ENCODE measurements at places on chromosomes 16 and 17. TPM values are rescaled to one million over a fixed set of nuclear protein-coding genes. Genes with fewer than 3 reads are reported as not detected.

GRCh38 chr16:69301861-69302260 is 9.3 kb upstream of the VPS4A start:
- no peak overlapping the region for H3K4me3 ChIP-seq
- no peak for DNase-seq

The KRT31 gene
- total RNA-seq, result not detected

GRCh38 chr17:59842901-59843652 is 49.7 kb downstream of the TUBD1 start:
- peak overlapping the region; percentile 66 for H3K4me3 ChIP-seq
- peaks cover 5% of the 10 kb centered on the region for H3K36me3 ChIP-seq
- no peak overlapping the region for H3K27ac ChIP-seq
- DNase-seq, result no peak
- peaks cover 29% of the 10 kb centered on the region for H3K4me1 ChIP-seq

The ITGB4 gene
- total RNA-seq, result 0.54 TPM

GRCh38 chr16:20347666-20348364 is 4.7 kb downstream of the UMOD start:
- no peaks in the 10 kb centered on the region for H3K36me3 ChIP-seq
- no peak overlapping the region for H3K27ac ChIP-seq
- DNase-seq, result no peak
- H3K4me1 ChIP-seq, result no peaks in the 10 kb centered on the region
- H3K27me3 ChIP-seq, result no peaks in the 10 kb centered on the region

DNA sequence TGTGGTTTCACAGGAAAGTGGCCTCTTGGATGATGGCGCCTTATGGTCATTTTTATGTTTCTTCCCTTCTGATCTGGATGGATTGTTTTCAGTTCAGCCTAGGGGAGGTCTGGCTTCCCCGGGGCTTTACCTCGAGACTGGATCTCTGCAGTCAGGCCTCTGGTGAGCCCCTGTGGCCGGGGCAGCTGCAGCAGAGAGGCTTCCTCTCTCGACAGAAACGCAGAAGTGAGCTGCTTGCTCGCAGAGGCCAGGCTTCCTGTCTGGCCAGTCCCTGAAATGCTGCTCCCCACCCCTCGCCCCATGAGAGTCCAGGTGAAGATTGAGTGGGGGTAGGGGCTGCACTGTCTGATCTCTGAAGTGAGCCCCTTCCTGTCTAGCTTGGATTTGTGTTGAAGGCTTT is 44.0 kb downstream of the PLCG2 start:
- H3K4me1 ChIP-seq, result peaks cover 16% of the 10 kb centered on the region
- no peak overlapping the region for H3K4me3 ChIP-seq
- no peak for DNase-seq

The P3H4 gene
- 22.6 TPM for total RNA-seq

- no peak overlapping the region for H3K4me3 ChIP-seq
- no peak overlapping the region for H3K27ac ChIP-seq
- H3K4me1 ChIP-seq, result peaks cover 17% of the 10 kb centered on the region
- no peak for DNase-seq
Observed at GRCh38 chr16:18782697-18783429, 7.3 kb downstream of the RPS15A start.

The SLC13A2 gene
- not detected for total RNA-seq

- H3K27me3 ChIP-seq, result peaks cover 5% of the 10 kb centered on the region
- no peaks in the 10 kb centered on the region for H3K36me3 ChIP-seq
- H3K27ac ChIP-seq, result no peak overlapping the region
- H3K4me1 ChIP-seq, result peaks cover 29% of the 10 kb centered on the region
Observed at GRCh38 chr17:69486779-69487637, 72.5 kb downstream of the MAP2K6 start.

DNA sequence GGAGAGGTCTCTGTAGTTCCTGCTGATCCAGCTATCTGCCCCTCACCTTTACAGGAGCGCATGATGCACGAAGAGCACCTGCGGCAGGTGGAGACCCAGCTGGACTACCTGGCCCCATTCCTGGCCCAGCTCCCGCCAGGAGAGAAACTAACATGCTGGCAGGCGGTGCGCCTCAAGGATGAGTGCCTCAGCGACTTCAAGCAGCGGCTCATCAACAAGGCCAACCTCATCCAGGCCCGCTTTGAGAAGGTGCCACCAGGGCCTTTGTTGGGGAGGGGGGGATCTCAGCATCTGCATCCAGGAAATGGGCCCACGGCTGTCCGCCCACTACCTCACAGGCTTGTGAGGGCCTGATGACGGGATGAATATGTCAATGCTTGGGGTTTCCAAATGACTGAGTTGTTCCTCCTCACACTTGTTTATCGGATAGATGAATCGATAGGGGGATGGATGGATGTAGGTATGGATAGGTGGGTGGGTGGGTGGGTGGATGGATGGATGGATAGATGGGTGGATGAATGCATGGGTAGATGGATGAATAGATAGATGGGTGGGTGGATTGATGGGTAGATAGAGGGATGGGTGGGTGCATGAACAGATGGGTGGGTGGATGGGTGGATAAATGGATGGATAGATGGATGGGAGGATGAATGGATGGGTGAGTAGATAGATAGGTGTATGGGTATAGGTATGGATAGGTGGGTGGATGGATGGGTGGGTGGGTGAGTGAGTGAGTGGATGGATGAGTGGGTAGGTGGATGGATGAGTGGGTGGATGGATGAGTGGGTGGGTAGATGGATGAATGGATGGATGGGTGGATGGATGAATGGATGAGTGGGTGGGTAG is 7.0 kb upstream of the KATNB1 start:
- DNase-seq, result no peak
- H3K27me3 ChIP-seq, result peaks cover 1% of the 10 kb centered on the region
- peaks cover 6% of the 10 kb centered on the region for H3K4me1 ChIP-seq
- no peaks in the 10 kb centered on the region for H3K36me3 ChIP-seq
- H3K4me3 ChIP-seq, result no peak overlapping the region

The KRTAP17-1 gene
- not detected for total RNA-seq

DNA sequence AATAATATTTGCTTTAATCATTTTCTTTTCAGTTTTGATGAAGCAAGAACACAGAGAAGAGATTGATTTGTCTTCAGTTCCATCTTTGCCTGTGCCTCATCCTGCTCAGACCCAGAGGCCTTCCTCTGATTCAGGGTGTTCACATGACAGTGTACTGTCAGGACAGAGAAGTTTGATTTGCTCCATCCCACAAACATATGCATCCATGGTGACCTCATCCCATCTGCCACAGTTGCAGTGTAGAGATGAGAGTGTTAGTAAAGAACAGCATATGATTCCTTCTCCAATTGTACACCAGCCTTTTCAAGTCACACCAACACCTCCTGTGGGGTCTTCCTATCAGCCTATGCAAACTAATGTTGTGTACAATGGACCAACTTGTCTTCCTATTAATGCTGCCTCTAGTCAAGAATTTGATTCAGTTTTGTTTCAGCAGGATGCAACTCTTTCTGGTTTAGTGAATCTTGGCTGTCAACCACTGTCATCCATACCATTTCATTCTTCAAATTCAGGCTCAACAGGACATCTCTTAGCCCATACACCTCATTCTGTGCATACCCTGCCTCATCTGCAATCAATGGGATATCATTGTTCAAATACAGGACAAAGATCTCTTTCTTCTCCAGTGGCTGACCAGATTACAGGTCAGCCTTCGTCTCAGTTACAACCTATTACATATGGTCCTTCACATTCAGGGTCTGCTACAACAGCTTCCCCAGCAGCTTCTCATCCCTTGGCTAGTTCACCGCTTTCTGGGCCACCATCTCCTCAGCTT is 45.0 kb downstream of the ESRP2 start:
- peaks cover 30% of the 10 kb centered on the region for H3K36me3 ChIP-seq
- DNase-seq, result no peak
- H3K27me3 ChIP-seq, result peaks cover 3% of the 10 kb centered on the region
- H3K4me3 ChIP-seq, result peak overlapping the region; percentile 16

The NUP93 gene
- 92.9 TPM for total RNA-seq

DNA sequence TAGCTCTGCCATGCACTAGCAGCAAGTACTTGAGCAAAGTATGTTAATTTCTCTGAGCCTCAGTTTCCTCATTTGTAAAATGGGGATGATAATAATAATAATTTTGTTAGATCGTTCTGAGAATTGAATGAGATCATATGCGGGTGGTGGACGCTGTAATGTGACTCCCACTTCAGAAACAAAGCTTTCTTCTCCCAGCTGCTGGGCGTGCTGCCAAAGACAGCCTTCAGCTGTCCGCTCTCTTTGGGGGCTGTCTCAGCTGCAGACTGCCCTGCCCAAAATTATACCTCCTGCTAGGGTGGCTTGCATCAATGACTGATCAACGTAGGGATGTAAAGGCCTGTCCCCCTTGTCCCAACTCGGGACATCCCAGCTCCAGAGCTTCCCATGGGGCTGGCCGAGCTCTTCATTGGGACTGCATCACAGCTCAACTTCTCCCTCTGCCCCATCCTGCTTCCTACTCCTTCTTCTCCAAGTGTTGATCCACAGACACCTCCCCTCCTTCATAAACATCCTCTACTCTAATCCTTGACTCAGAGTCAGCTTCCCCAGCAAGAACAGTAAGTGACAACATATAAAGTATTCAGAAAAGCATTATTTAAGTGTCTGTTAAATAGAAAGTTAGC is 30.7 kb upstream of the CDH5 start:
- peaks cover 3% of the 10 kb centered on the region for H3K27me3 ChIP-seq
- H3K27ac ChIP-seq, result no peak overlapping the region
- H3K36me3 ChIP-seq, result peaks cover 41% of the 10 kb centered on the region
- no peak for DNase-seq
